ENCODE measurements at places on chromosomes 4 and X.

GRCh38 chrX:45266456-45266855 lies 65.8 kb upstream of the DIPK2B start:
- no peak for DNase-seq

- DNase-seq, result no peak
These were observed 392.0 kb downstream of the UBE2NL start for GRCh38 chrX:144275843-144276242.

GRCh38 chrX:129800186-129800585 lies 20.4 kb downstream of the SASH3 start:
- DNase-seq, result no peak

DNA sequence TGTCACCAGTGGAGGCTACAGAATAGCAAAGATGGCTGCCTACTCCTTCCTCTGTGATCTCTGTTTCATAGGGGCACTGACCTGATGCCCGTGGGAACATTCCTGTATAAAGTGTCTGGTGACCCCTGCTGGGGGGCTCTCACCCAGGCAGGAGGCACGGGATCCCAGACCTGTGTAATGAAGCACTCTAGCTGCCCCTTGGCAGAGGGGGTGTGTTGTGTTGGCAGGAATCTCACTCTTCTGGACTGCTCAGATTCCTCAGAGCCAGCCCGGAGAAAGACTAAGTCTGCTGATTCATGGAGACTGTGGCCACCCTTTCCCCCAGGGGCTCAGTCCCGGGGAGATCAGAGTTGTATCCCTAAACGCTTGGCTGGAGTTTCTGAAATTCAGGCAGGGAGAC lies 648.3 kb downstream of the SPRY1 start:
- no peak for DNase-seq

- DNase-seq, result peak; percentile 23
These were observed 167.5 kb upstream of the MAP3K15 start for GRCh38 chrX:19682712-19683331.

DNA sequence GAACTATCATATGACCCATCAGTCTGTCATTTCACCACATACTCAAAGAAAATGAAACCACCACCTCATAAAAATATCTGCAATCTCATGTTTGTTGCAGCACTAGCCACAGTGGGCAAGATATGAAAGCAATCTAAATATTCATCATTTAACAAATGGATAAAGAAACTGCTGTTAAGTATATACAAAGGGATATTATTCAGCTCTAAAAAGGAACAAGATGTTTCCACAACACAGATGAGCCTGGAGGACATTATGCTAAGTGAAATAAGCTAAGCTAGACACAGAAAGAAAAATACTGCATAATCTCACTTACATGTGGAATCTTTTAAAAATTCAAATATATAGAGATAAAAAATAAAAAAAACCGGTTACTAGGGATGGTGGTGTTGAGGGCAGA lies 108.2 kb upstream of the BRWD3 start:
- no peak for DNase-seq

- no peak for DNase-seq
These were observed 27.1 kb downstream of the TMEM271 start for GRCh38 chr4:548976-549375.

DNA sequence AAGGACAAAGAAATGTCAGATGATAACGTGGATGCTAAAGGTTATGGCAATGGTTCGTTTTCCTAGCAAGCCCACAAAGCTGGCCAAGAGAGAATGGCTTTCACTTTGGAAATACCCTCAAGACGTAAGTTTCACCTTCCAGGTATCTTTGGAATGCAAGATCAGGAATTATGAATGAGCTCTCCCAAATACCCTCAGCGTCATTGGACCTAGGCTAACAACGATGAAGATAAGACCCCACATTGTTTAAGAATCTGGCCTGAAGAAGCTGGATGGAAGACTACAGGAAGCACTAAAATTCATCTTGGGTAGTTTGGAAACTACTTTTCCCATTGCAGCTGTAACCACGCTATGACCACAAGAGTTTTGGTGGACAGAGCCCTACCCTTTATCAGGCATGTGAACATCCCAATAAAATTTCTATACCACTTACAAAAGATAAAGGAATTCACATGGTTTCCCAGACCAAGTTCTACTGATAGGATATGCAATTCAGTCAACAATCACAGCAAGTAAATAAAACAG lies 111.9 kb downstream of the KDR start:
- no peak for DNase-seq

GRCh38 chr4:94673961-94674360 lies 83.8 kb upstream of the BMPR1B start:
- no peak for DNase-seq

DNA sequence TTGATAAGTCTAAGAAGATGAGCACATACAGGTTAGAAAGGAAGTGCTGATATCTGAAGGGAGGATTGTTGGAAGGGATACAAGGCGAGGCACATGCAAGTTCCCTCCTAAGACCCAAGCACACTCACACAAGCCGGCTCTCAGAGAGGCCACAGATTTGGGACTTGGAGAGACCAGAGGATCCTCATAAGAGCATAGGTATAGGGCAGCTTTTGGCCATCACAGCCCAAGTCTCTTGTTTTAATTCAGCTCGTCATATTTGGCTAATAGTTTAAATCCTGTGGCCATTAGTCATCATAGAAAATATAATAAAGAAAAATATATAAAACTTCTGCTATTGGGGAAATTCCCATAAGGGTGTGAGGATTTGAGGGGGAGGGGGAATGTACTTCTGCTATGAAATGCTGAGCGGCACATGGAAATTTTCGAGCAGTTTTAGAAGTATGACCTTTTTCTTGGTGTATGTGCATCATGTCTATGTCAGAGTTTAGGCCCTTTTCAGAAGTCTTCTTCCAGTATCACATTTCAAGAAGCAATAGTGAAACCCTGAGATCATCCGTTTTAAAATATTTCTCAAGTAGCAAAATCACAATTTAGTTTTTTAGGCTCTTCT lies 97.7 kb downstream of the NFKB1 start:
- DNase-seq, result no peak

- no peak for DNase-seq
These were observed 1.9 kb upstream of the EXOC1L start for GRCh38 chr4:55817691-55818090.

GRCh38 chrX:13235930-13236329 lies 83.9 kb downstream of the ATXN3L start:
- no peak for DNase-seq

DNA sequence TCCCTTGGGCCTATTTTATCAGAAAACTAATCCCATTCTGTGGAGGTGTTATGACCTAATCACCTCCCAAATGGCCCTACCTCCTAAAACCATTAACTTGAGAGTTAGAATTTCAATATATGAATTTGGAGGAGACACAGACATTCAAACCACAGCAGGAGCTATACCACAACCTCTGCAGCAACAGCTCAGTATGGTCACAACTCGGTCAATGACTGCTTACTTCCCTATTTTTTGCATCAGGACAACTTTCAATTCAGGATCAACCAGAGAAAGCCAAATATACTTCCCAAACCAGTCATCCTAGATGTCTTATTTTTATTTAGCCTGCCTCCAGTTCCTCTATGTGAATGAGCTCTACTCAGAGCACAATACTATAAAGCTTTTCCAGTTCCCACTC lies 11.3 kb upstream of the SMARCA5 start:
- DNase-seq, result no peak

DNA sequence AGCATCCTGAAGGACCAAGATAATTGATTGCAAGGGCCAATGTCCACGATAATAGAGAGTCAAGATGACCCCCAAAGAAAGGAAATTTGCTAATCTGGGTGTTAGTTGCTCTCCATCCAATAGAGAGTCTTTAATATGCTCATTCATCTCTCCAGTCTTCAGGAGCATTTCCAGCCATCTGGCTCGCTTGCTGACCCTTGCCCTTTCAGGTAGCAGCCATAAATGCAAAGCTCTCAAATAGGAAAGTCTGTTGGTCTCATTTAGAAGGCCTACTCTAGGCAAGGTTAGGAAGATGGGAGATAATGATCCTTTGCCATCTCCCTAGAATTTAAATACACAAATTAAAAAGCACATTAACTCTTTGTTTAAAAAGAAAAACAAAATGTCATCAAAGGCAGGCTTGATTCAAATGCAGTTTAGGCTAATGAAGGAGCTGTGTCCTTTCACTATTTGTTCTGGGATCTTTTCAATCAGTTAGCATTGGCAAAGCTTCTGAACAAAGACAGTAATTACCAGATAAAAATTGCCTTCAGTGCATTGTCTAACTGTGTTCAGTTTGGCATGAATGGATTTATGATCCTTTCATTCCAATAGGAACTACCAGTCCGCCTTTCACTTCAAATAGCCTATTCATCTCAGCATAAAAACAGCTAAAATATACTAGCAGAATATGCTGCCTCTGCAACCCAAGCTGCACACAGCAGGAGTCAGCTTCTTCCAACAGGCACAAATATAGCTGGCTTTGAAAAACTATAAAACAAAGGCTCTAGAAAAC lies 49.6 kb upstream of the ATXN3L start:
- DNase-seq, result no peak

- no peak for DNase-seq
These were observed 153.8 kb downstream of the MAML3 start for GRCh38 chr4:140000232-140000631.

- DNase-seq, result no peak
These were observed 172.8 kb downstream of the FBXW7 start for GRCh38 chr4:152363086-152363485.

DNA sequence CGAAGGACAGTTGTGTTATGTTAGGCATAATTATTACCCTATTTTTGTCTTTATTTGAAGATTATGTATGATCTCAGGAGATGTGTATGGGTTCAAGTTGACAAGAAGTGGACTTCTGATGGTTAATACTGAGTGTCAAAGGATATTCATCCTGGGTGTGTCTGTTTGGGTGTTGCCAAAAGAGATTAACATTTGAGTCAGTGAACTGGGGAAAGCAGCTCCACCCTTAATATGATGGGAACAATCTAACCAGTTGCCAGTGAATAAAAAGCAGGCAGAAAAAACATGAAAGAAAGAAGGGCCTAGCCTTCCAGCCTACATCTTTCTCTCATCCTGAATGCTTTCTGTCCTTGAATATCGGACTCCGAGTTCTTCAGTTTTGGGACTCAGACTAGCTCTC lies 332.6 kb downstream of the DTHD1 start:
- DNase-seq, result no peak

DNA sequence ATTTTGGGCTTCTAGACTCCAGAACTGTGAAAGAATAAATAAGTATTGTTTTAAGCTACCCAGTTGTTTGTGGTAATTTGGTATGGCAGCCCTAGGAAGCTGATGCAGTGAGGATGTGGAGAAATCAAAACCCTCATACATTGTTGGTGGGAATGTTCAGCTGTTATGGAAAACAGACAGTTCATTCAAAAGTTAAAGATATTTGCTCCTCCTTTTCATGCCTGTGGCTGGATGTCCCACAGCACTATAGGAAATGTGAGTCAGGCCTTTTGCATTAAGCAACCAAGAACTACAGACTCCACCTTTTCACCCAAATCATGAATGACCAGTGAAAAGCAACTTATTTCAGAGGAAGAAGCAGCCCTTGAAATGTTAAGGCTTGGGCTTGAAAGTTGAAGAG lies 6.7 kb downstream of the BBS12 start:
- no peak for DNase-seq

DNA sequence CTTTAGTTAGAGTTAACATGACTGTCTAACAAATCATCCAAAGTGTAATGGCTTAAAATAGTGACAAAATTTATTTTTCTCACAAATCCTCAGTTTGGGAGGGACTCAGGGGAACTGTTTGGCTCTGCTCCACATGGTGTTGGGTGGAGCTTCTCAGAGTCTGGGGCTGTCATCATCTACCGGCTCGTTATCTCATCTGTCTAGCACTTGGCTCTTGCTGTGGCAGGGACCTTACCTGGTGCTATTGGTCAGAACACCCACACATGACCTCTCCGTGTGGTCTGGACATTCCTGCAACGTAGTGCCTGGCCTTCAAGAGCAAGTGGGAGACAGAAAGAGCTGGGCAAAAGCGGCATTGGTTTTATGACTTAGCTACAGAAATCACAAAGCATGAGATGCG lies 866.9 kb upstream of the FRG1 start:
- DNase-seq, result no peak

GRCh38 chrX:40474205-40474626 lies 106.6 kb upstream of the ATP6AP2 start:
- no peak for DNase-seq

- no peak for DNase-seq
These were observed 285.6 kb downstream of the GPAT3 start for GRCh38 chr4:83821493-83821892.

DNA sequence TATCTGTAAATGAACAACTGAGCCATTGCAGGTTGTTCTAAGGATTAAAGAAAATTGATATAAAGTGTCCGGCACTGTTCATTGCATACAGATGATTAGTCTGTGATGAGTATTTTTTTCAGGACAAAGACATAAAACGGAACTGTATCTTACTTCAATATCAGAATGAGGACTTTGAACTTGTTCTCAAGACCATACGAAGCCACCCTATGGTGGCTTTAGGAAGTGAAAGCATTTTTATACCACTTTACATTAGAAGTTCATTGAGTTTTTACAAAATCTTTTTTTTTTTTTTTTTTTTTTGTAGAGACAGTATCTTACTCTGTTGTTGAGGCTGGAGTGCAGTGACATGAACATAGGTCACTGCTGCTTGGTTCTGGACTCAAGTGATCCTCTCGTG lies 45.2 kb upstream of the TRIM2 start:
- no peak for DNase-seq

DNA sequence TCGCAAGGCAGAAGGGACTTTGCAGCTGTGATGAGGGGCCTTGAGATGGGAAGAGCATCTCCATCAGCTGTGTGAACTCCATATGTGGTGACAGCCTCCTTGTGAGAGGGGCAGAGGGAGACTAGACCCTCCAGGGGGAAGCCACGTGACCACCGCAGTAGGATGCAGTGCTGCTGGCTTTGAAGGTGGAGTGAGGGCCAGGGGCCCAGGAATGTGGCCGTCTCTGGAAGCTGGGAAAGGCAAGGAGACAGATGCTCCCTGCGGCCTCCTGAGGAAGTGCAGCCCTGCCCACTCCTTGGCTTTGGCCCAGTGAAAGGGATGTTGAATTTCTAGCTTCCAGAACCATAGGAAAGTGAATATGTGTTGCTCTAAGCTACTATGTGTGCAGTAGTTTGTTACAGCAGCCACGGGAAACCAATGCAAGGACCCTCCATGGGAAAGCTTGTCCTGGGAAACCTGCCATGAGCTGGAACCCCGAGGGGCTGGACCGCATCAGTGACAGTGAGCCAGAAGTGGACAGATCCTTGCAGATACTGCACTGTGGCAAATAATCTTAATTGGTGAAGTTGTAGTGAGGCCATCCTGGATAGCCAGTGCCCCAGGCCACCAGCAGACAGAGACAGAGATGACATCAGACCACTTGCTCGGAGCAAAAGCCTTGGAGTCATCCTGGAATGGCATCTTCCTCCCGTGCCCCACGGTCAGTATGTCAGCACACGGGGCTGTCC lies 35.4 kb upstream of the SORCS2 start:
- no peak for DNase-seq

DNA sequence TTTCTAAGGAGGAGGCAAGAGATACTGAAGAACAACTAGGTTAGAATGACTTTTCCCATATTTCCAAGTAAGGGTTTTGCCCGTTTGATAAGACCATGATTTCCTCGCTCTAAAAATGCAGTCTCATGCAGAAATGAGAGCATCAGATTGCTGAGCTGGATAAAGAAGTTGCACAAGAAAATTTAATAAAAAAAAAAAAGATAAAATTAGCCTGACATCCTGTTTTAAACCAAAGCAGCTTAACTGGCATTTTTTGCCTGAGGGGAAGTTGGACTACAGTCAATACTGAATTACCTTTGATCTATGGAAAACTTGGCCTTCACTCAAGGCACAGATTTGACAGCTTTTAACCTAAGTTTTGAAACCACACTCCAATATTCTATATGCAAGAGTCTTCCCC lies 208.4 kb downstream of the GASK1B start:
- no peak for DNase-seq
